Effector memory CD8-positive, alpha-beta T cell (primary cell): ENCODE measurements at places on chromosomes 6 and 20.
A peak's percentile ranks its signal among the peaks of the same experiment; 100 is the strongest.

DNA sequence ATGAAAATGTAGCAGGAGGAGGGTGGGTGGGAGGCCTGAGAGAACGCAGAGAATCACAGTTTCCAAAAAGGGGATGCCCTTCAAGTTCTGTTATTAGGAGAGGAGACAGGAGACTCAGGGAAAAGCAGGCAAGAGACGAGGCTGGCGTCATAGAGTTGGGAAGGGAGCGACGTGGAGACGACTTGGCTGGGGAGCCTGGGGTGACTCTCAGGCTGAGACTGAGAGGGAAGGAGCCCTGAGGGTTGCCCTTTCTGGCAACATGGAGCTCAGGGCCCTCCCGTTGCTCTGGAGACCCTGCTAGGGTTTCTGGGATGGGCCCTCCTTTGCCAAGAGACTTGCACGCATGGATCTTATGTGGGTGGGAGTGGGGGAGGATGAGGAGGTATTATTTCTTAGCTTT, 108.9 kb downstream of the CDH4 start:
- no peak for DNase-seq

- DNase-seq = peak; percentile 28
These were observed 559 bp downstream of the APMAP start for GRCh38 chr20:24991897-24992486.

- DNase-seq = no peak
These were observed 115.4 kb downstream of the SLX4IP start for GRCh38 chr20:10550204-10551118.

DNA sequence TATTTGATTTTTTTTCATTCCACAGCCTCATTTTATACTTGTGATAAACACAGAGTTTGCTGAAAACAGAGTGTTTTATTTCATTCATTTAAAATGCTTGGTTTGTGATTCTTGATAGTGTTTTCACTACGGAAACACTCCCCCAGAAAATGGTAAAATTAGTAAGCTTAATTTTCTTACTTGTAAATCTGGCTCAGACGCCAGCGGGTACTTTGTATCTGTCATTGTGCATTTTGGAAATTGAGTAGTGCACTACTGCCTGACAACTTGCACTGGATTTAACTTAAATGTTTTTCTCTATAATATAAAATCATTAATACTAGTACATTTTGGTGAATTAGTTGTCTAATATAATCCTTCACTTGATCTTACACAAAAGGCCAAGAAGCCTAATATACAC, 37.0 kb upstream of the HINT3 start:
- DNase-seq = no peak

- DNase-seq = no peak
These were observed 285.8 kb upstream of the SULF2 start for GRCh38 chr20:48070991-48071652.

GRCh38 chr20:44470327-44470726, 5.3 kb upstream of the TTPAL start:
- no peak for DNase-seq

- DNase-seq = no peak
These were observed 50.5 kb downstream of the HLA-A start for GRCh38 chr6:29992807-29993206.

DNA sequence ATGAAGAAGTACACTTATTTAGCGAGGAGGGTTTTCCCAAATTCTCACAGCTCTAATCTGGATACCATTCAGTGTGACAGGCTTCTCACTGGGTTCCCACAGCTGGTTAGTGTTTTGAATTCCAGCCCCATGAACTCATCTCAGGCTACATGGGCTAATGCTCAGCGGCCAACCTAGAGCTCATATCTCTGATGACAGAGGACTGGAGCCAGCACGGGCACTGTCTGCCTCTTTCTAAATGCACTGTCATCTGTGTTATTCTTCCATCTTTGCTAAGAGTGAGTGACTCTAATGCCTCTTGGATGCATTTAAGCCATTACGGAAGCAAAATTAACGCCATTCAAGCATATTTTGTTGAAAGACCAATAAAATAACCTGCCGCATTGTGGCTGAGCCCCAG, 308.9 kb upstream of the JAG1 start:
- DNase-seq = no peak

DNA sequence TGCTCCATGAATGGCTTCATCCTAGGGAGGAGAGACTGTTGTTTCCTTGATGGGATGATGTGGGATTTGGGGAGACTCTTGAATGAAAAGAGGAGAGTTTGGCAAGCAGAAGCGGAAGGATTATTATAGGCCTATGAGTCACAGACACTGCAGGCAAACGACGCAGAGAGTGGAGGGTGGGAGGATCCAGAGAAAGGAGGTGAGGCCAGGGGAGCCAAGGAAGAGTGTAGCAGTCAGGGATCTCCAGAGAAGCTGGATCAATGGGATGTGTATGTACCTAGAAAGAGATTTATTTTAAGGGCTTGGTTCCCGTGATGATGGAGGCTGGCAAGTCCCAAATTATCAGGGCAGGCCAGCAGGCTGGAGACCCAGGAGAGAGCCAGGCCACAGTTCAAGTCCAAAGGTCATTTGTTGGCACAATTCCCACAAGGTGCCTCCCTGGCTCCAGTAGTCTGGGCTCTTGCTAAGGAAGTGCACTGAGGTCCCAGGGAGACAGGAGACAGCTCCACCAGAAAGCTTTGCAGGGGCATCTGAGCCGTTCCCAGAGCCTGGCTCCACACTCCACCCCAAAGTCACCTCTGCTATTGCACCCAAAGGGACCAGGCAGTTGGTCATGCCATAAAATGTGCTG, 76.0 kb downstream of the ADTRP start:
- DNase-seq = no peak

DNA sequence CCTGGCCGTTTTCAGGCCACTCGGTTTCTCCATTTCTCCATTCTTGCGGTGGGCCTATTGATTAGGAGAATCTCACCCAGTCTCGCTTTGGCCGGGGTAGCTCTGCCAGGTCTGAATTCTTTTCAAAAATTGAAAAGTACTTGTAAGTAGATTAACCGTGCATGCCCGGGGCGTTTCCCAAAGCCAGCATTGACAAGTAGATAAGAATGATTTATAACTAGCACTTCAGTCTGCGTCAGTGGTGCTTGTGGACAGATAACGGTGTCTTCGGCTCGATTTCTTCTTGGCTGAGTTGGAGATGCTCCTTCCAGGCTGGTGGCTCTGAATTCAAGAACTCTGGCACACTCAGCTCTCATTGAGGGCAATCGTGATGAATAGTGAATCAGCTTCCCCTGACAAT, 29.0 kb downstream of the SLC24A3 start:
- DNase-seq = no peak

GRCh38 chr6:137095651-137096238, 51.0 kb upstream of the IL20RA start:
- DNase-seq = no peak

DNA sequence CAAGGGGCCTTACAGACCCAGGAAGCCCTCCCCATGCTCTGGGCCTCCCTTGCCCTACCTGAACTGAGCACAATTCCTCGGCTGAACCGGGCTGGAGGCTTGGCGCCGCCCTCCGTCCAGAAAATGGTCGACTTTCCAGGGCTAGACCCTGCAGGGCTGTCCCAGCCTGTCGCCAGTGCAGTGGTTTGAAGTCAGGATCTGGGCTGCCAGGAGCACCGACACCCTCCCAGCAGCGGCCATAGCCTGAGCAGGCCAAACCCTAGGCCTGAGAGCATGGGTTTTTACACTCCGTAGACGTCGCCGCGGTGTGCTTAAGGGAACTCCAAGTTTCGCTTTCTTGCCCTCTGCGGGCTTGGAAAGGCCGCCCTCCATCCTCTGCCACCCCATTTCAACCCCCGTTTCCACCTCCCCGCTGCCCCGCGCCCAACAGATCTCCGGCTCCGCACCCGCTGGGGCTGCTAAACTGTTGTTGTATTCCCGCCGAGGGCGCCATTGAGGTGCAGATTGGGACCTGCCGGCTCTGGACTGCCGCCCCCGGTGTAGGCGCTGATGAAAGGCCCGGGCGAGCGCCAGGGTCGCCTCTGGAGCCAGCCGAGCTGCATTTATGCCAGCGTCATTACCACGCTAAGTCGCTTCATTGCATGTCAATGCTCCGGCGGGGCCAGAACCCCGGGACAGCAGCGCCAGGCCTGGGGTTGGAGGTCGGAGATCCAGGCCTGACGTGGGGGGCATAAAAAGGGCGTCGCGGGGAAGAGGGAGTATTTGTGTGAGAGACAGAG, 2.2 kb upstream of the TFAP2A start:
- DNase-seq = no peak

DNA sequence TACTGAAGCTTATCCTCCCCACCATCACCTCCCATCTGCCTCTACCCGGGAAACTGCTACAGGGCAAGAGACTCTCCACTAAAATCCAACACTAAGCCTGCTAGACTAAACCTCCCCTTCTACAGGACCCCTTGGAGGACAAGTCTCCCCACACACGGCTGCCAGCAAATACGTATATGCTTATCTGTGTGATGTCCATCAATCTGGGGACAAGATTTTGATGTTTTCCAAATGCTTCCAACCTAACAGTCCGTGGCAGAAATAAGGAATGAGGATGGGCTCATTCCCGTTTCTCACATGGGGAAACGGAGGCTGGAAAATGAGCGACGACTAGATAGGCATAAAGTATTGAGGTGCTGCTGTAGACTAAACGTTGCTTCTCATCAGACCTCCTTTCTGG, 1.8 kb downstream of the KCNK5 start:
- no peak for DNase-seq

GRCh38 chr6:93238632-93239031, 180.7 kb downstream of the EPHA7 start:
- DNase-seq = no peak

GRCh38 chr6:39517756-39518155, 195.3 kb upstream of the KCNK16 start:
- no peak for DNase-seq

DNA sequence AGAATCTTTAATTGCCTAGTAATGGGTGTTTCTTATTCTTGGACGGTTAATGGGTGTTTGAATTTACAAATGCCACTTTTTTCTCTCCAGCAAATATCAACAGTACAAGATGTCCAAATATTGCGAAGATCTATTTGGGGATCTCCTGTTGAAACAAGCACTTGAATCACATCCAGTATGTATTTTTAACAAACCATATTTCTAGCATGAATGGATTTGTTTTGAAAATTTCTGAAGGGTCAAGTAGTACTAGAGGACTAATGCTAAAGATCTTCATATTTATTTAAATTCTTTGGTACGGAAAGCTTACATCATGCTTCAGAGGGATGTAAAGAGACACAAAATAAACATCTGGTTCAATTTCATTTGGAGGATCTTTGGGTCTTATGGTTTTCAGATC, 123.9 kb upstream of the LAMP5 start:
- DNase-seq = no peak

DNA sequence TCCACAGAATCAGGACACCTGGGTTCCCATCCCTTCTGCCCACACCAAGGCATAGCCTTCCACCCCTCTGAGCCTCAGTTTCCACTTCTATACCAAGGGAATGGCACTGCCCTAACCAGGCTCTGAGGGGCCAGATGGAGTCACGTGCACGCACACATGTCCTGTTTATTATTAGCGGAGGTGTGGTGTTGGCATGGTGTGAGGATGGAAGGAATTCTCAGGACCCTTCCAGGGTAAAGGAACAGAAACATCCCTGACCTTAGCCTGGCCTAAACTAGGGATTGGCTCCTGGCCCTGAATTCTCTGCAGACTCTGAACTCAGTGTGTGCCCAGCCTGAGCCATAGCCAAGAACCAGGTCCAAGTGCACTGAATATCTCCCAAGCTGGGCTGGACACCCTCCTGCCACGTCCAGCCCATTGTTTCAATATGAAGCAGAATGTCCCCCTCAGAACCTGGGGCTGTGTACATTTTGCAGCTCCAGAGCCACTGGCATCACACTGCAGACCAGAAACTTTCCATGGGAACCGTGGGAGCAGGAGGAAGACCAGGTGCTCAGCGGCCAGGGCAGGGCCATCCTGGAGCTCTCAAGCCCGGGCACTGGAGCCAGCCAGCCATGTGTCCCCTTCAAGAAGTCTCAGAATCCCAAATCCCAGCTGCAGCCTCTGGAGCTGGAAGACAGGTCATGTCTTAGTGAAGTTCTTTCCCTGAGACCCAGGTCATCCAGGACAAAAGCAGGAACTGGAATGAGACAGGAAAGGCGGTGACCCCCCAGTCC, 208.4 kb downstream of the ANKRD60 start:
- no peak for DNase-seq

DNA sequence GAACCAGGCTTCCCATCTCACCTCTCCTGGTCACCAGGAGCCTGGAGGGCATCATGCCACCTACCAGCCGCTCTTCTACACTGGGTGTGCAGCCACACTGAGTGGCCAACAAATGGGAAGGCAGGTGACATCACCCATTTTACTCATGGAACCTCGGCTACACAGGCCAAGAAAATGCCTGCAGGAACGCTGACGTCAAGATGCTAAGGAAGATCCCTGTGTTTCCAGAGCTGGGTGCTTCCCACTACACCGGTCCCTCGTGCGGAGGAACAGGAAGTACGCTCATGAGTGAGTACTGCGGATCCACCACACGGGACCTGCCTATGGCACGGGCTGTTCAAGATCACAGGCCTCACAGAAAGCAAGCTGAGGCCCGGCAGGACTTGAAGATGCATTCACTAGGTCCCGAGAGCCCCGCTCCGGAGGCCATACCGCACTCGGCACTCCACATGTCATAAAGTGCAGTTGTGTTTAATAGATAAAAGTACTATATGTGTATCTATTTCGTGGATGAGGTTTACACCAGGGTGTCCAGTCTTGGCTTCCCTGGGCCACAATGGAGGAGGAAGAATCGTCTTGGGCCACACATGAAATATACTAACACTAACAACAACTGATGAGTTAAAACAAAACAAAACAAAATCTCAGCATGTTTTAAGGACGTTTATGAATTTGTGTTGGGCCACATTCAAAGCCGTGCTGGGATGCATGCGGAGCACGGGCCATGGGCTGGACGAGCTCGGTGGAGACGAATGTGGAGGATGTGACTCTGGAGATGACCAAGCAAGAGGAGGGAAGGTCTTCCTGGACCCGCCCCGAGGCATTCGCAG, 257.9 kb downstream of the THBS2 start:
- no peak for DNase-seq

DNA sequence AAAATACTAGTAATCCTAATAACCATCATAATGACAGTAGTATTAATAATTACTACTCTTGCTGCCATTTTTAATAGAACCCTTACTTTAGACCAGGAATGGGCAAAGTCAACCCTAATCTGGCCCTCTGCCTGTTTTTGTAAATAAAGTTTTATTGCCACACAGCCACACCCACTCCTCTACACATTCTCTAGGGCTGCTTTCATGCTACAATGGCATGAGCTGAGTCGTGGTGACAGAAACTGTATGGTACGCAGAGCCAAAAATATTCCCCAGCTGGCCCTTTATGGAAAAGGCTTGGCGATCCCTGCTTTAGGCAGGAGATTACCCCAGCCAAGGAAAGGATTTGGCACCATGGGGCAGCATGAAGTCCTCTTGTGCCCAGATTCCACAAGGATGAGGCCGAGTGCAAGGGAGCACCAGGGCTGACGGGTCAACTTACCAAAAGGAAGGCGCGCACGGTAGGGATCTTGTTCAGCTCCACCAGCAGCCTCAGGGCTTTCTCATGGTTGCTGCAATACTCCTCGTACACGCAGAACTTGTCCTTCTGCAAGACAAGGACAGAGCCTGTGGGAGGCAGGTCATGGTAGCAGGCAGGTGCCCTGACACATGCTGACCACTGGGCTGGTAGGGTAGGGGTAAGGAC, 93.6 kb downstream of the PREX1 start:
- DNase-seq = no peak
